Left cardiac atrium (tissue), 4 donors: ENCODE measurements at places on chromosomes 7 and 10. TPM values are rescaled to one million over a fixed set of nuclear protein-coding genes. Genes with fewer than 3 reads are reported as not detected.

DNA sequence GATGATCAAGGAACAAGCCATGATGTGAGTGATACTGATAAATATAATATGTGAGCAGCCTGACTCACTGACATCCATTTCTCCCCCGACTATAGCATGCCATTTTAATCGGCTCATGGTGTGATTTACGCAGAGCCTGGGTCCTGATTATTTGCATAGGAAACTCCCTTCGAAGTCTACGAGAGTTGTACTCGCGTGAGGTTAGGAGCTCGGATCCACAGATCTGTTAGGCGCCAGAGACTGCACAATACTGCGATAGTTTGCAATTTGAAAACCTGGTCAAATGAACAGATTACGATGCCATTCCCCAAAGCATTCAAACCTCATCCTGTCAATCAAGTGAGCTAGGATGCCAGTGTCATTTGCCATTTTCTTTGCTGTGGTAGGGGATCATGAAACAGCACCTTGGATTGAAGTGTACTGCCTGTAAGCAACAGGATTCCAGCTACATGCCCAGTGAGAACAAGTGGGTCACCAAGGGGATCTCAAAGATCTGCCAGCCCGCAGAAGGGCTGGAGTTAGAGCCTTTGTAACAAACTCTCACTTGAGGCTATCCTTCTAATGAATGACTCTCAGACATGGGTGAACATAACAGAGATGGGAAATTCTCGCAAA is 158.3 kb downstream of the FRMD4A start:
- DNase-seq, result no peak

GRCh38 chr10:46293832-46294640 is 7.2 kb downstream of the ANTXRL start:
- no peak for DNase-seq

DNA sequence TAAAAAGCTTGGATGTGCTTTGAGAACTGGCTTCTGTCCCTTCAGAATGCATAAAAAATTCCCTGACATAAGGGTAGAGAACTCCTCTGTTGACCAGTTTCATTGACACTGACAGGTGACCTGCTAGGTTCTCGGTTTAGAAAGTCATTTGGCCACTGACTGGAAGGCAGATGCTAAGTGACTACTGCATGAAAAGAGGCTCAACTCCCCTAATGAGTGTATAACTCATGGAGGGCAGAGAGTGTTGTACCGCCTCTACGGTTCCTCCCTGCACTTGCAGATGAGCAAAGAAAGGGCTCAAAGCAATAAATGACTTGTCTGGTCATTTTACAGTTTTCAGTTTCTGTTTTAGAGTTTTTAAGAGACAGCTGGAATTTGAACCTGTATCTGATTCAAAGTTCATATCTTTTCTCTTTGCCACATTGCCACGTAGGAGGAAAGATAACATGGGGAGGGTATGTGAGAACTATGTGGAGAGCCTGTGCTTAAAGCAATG is 2.9 kb upstream of the FGL2 start:
- no peak for DNase-seq

GRCh38 chr10:29734640-29734961 is 99.8 kb upstream of the SVIL start:
- no peak for DNase-seq

GRCh38 chr7:127393368-127394058 is 1.0 kb upstream of the ZNF800 start:
- DNase-seq, result peak; percentile 40

GRCh38 chr7:15885678-15886077 is 199.2 kb upstream of the MEOX2 start:
- DNase-seq, result no peak

- no peak for DNase-seq
Observed at GRCh38 chr10:26911811-26912461, 51.2 kb upstream of the ABI1 start.

- no peak for DNase-seq
Observed at GRCh38 chr10:125407000-125407502, 246.7 kb upstream of the CTBP2 start.

The PNLIPRP3 gene
- not detected for total RNA-seq

The SLC35B4 gene
- total RNA-seq, result 9.1 TPM

The CHST15 gene
- 17.8 TPM for total RNA-seq
